ENCODE measurements at places on chromosomes 6 and 20.

GRCh38 chr20:58447511-58448391, 58.7 kb downstream of the VAPB start:
- DNase-seq = peak; percentile 7

DNA sequence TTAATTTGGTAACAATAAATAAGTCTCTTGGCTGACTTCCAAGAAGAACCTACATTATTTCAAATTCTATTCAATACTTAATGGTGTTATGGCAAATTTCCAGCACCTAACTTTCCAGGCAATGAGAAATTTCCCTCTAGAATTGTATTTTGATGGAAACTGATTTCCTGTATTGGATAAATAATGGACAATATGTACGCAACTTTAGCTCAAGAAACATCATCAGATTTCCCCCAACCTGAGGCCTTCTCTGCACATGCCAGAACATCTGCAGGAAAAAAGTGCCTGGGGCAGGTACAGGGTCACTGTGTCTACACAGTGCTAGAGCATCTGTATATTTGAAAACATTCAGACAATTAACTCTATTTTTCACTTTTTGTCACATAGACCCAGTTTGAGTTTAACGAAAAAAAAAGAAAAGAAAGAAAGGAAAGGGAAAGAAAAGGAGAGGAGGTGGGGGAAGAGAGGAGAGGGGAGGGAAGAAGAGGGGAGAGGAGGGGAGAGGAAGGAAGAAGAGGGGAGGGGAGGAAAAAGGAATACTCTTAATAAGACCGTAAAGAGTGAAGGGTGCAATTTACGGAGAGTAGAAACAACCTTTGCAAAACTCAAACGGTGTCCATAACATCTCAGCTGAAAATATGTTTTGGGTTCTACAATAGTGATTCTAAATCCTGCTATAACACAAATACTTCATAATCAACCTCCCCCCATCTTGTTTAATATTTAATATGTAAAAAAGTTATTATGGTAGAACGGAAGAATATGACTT, 130.0 kb downstream of the TSHZ2 start:
- DNase-seq = no peak

GRCh38 chr6:153816366-153816765, 222.7 kb upstream of the OPRM1 start:
- DNase-seq = no peak

DNA sequence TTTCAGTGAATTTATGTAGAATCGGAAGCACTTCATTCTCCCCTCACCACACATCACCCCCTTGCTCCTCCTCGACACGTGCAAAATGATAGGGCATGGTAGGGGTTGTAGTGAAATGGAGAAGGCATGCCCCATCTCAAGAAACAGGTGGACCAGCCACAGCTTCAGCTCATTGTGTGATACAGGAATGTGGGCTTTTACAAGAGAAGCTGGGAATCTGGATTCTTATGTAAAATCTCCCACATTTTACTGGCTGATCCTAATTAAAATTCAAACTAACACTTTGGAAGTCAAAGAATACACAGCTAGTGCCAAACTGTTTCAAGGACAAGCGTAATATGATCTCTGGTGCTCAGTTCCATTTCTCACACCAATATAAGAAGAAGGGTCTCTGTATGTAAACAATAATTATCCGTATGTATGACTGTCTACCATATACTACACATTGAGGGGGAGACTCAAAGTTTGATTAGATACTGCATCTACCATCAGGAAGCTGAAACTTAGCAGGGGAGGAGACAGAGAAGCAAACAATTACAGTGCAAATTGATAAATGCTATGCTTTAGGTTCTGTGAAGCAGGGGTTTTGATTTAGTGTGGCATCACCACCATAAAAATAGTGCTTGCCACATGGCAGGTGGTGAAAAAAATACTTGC, 24.3 kb upstream of the KIAA0408 start:
- DNase-seq = no peak

GRCh38 chr6:36967757-36968156, 13.2 kb downstream of the PI16 start:
- no peak for DNase-seq

- no peak for DNase-seq
Observed at GRCh38 chr20:59144831-59145196, 18.8 kb upstream of the ZNF831 start.

DNA sequence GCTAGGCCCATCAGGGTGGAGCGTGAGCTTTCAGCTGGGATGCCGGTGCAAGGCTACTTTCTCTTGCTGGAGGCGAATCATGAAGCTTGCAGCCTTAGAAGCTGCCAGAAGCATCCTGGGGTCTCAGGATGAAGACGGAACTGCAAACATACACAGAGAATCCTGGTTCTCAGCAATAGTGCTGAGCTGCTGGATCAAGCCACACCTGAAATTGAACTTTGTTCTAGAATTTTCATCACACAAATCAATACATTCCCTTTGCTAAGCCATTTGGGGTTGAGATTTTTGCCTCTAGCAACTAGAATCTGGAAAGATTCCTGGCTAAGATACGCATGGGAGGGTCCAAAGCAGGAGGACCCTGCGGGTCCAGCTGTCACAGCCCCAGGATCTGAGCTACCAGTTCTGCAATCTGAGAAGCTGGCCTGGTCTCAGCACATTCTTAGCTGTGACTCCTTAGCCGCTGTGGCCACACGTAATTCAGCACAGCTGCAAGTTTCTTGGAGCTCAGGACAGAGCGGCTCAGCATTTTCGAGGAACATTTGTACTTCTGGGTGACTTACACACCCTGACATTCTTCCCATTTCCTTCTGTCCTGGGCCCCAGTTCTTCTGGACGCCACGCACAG, 6.6 kb upstream of the ARFGAP1 start:
- no peak for DNase-seq

DNA sequence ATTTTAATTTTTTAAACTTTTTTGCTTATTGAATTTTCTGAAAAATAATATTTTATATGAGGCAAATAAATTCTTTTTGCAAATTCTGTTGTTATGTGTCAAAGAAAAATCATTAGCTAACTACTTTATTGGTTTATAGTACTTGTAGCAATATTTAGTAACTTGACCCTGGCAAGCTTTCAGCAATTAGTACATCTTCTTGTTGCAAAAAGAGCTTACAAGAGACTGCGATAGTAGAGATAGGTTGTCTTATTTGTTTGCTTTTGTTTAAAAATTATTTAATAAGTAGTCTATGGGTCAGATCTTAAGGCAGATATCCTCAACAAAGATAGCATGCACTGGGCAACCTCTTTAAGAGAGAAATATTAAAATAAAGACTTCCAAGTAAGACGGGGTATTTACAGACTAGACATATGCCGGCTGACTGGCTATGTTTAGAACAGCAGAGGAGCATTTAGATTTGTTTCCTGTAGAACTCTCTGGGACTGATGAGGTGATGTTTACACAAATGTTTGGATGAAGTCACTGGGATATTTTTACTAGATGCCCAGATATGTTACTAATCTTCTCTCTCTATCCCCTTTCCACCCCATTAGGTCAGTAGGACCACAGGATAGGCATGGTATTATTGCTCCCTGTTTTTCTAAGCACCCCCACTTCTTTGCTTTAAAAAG, 25.0 kb downstream of the VGLL2 start:
- no peak for DNase-seq

- DNase-seq = no peak
Observed at GRCh38 chr6:132811276-132811675, 3.1 kb upstream of the RPS12 start.

GRCh38 chr6:75642311-75642710, 40.6 kb downstream of the SENP6 start:
- no peak for DNase-seq

DNA sequence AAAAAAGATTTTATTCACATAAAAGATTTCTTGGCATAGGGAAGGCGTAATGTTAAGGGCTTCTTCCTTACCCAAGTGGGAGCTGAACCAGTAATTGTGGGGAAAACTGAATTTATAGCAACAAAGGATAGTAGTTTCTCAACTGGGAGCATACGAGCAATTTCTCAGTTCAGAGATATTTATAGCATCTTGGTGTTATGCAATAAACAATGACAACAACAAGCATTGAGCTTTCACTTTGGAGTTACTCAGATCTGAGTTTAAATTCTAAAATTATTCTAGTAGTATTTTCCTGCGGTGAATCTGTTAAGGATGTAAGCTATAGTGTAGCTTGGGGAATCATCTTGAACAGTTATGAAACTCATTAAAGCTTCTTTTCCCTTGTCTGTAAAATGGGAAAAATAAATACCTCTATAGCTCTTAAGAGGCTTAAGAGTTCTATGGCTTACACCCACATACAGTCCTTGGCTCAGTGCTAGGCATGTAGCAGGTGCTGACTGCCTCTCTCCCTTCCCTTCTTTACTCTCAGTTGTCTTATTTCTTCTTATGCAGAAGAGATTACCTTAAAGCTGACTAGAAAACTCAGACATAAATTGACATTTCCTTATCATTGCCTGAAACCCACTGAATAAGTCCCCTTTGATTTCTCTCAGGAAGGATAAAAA, 58.8 kb downstream of the SAMD5 start:
- DNase-seq = no peak

- DNase-seq = no peak
Observed at GRCh38 chr6:38269461-38270172, 370.1 kb downstream of the BTBD9 start.

DNA sequence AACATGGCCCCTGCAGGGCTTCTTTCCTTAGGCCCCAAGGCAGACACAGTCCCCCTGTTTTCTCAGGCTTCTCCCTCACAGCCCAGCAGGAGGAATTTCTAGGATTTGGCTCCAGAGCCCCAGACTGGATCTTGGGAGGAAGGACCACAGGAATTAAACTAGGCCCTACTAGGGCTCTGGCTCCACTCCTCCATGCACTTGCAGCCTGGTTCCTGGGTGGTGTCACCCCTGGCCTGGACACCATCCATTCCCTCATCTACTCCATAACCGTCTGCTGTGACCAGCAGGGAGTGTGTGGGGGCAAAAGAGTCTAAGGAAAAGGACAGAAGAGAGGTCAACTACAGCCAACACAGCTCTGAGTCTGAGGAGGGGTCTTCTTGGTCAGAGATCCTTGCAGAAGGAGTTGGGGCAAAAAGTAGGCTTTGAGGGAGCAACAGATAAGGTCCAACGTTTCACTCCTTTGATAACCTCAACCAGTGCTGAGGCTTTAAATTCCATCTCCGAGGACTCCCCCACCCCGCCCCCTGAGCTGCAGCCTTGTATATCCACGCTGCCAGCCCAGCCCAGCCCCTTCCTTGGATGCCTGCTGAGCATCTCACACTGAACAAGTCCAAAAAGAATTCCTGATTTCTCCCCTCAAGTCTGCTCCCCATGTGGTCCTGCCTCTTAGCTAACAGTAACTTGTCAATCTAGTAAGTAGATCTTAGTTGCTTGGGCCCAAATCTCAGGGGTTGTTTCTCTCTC, 27.9 kb upstream of the SPDEF start:
- no peak for DNase-seq

DNA sequence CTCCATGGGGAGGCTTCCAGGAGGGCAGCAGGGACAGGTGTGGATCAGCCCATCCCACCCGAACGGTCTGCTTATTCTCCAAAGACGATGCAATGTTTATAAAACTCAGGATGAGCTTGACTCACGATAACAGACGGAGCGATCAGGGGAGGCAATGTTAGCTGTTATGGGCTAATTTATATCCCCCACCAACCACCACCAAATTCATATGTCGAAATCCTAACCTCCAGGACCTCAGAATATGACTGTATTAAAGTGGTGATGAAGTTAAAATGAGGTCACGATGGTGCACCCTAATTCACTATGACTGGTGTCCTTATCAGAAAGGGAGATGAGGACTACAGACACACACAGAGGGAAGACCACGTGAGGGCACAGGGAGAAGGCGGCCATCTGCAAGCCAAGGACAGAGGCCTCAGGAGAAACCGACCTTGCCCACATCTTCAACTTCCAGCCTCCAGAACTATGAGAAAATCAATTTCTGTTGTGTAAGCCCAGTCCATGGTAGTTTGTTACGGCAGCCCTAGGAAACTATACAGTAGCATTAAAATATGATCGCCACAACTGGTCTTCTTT, 7.0 kb downstream of the ADTRP start:
- no peak for DNase-seq

GRCh38 chr20:24695529-24696225, 226.2 kb downstream of the SYNDIG1 start:
- no peak for DNase-seq

DNA sequence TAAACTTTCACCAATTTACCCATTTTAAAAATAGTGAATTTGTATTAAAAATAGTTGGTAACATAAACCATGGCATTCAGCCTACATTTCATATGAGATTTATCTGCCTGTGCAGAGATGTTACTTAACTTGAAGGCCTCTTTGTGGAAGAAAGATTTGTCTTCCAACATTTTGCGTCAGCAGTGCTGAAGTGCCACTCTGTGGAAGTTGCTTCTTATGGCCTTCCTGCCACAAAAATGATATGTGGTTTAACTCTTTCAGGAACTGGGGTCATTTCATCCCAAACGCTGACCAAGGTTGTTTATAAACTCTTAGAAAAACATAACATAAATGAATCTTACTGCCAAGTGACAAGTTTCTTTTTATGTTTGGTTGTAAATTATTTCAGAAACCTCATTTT, 246.8 kb downstream of the ARID1B start:
- DNase-seq = no peak

- DNase-seq = no peak
Observed at GRCh38 chr6:75516757-75517156, 23.2 kb upstream of the FILIP1 start.

DNA sequence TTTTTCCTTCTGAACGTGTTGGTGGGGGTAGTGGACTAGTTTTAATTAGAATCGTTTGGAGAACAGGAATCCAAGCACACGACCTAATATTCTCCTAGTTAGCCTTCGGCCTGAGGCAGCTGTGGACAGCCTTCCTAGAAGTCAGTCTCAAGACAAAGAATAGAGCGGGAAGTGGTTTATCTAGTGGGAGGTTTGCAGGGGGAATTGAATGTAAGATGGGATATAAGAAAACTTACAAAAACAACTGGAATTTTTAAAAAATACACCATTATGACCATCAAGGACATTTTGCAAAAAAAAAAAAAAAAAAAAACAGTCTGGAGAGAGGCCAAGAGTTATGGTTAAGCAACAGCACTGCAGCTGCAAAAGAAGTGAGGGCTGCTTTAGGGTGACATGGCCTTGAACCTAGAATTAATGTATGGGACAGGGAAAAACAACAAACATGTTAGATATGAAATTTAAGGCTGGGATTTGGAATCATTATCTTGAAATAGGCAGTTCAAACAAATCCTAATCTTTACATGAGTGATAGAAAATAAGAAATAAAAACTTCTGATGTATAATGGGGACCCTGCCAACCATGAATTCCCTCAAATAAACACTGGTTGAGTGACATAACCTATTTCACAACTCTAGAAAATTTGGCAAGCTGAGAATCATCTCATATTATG, 40.2 kb downstream of the PLAGL1 start:
- DNase-seq = no peak

DNA sequence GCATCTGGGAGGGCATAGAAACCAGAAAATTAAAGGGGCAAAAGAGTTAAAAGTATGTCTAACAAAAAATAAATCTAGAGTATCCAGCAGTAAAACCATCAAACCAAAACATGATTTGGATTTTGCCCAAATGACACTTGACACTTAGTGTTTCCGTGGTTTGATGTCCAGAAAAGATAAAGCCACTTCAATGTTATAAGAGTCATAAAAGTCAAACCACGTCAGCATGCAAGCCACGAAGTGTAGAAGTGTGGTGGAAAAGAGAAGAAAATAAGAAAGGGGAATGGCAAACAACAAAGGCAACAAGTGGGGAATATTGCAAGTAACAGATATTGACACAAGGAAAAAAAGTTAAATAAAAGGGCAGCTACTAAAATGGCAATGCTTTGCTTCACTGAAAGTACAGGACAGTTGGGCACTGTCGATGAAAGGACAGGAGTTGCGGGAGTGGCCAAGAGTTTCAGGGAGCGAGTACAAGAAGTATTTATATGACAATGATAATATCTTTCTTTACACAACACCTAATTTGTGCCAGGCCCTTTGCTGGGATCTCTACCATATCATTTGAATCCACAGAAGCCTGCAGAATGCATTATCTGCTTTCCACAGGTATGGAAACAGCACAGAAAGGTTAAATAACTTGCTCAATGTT, 6.3 kb upstream of the HDDC2 start:
- no peak for DNase-seq
